Fibroblast of skin of back (primary cell): ENCODE measurements at places on chromosomes 6 and 20.
A peak's percentile ranks its signal among the peaks of the same experiment; 100 is the strongest.

DNA sequence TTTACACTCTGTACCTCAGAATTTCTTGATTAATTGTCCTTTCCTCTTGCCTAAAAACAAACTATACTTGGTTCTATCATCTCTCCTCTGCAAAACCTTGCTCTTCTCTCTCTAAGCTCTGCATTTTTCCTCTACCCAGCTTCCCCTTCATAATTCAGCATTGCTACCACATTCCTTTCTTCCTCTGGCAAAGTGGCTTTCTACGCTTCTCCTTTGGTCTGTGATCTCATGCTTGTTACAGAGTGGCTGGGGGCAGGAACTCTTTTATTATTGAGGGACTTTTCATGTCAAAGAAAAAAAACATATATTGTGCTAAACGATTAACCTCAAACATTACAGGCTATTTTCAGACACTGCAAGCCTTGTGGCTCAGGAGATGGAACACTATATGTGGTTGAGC lies 333.3 kb upstream of the KCNQ5 start:
- DNase-seq: peak; percentile 33

- peak; percentile 21 for DNase-seq
Measured at GRCh38 chr6:127481111-127481510, 21.9 kb upstream of the KIAA0408 start.

DNA sequence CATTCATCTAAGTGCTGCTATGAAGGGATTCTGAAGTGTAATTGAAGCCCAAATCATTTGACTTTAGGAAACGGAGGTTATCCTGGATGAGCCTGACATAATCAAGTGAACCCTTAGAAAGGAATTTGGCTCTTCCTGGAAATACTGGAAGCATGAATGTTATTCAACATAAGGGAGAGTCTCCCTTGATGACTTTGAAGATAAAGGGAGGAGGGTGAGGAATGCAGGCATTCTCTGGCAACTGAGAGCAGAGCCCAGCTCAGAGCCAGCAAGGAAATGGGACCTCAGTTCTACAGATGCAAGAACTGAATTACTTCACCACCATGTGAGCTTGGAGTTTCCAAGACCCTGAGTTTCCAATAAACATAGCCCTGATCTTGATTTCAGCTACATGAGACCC lies 168.2 kb downstream of the DLL1 start:
- DNase-seq: no peak

GRCh38 chr6:14807130-14807529 lies 438.7 kb upstream of the JARID2 start:
- no peak for DNase-seq

GRCh38 chr20:12762725-12763124 lies 246.0 kb upstream of the SPTLC3 start:
- peak; percentile 1 for DNase-seq

DNA sequence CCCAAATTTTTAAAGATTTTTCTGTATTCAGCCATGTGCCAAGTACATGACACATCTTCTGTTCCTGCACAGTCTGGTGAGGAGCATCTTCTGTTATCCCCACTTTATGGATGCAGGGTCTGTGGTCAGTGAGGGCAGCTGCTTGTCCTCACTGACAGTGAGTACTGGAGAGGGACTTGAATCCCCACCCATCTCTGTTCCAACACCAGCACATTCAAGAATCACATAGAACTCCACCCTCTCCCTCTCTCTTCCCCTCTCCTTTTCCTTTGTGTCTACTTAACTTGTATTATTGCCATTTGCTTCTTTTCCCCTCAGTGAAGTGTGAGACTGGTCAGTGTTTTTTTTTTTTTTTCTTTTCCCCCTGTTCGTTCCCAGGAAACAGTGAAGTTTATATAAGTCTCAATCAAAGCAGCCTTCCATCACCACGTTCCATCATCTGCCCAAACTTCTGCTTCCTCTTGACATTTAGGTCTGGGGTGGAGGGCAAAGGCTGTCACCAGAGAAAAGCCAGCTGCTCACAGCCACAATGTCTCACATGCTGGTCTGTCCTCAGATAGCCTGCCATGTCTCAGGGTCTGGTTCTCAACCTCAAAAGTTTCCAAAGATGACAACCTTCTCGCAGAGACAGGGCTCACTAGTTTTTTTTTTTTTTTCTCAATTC lies 110.0 kb upstream of the SSTR4 start:
- DNase-seq: no peak

- no peak for DNase-seq
Measured at GRCh38 chr6:44020148-44020547, 107.1 kb downstream of the MRPL14 start.

DNA sequence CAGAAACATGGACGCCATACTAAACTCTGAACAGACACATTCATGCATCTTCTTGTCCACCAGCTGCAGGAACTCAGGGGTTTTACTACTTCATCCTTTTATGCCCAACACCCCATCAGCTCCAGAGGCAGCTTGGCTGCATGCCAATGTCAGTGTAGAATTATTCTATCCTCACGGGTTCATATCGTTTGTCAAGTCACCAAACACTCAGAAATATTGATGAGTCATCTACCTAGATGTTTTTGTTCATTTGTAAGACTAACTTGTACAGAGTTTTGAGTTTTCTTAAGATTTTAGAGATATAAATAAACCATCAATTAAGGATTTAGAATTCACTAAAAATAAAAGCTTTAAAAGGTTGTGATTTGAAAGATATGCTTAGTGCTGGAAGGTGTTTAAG lies 590.7 kb upstream of the FLRT3 start:
- no peak for DNase-seq

GRCh38 chr20:50286174-50286511 lies 95.5 kb downstream of the CEBPB start:
- DNase-seq: no peak

DNA sequence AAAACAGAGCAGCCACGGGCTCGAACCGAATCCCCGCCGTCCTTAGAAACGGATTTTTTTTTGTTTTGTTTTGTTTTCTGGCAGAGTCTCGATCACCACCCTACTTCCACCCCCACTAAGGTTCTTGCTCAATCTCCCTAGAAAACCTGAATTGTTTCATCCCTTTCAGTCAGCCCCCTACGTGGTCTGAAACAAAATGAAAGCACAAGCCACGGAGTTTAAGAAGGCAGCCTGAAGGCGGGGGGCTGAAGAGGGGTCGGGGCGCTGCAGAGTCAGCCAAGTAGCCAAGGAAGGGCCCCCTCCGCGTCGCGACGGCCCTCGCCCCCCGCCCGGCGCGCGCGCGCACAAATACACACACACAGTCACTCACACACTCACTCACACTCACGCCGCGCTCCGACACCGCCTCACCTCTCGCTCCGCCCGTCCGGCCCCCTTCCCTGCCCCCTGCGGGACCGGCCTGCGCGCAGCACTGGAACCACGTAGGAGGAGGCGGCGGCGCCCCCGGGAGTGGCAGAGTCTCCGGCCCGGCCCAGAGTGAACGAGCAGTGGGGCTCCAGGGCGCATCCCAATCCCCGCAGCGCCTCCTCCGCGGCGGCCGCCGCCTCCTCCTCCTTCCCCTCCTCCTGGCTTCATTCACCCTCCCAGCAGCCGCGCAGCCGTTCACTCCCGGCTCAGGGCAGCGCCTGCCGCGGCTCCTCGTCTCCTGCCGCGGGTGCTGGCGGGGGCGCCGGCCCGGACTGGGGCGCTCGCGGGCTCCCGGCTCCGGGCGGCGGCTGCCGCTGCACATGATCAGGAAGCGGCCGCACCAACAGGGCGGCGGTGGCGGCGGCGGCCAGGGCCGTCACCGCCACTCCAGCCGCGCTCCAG lies 1.4 kb downstream of the ATXN1 start:
- peak; percentile 85 for DNase-seq

DNA sequence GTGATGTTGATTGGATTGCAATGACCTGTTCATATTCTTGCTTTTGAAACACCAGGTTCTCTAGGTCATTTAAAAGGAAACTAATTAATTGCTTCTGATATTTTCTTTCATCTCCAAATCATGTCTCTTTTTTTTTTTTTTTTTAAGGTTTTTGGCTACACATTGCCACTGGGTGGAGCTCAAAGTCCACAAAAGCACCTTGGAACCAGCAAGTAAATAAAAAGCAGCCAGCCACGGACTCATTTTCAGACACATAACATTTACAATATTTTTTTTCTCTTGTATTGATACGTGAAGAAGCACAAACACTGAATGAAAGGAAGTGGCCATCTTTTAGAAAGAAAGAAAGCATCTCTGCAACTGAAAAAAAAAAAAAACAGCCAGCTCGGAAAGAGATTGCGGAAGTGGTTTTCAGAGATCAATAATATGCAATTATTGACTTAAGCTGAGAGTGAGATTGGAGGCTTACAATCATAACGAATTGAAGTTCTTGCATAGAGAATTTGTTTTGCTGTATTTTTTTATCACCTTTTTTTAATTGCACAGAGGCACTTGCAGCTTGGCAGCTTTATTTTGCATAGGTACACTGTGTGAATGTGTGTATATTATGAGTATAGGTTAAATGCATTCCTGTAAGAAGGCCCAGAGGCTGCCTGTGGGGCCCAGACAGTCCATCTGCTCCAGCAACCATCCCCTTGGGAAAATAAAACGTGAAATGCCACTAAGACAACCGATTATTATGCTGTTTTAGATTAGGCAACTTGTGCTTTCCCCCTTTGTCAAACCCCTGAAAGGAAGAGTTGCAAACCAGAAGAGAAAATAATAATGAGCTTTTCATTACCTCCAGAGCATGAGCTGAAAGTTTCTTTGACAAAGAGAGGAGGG lies 28.2 kb downstream of the CGA start:
- peak; percentile 62 for DNase-seq

DNA sequence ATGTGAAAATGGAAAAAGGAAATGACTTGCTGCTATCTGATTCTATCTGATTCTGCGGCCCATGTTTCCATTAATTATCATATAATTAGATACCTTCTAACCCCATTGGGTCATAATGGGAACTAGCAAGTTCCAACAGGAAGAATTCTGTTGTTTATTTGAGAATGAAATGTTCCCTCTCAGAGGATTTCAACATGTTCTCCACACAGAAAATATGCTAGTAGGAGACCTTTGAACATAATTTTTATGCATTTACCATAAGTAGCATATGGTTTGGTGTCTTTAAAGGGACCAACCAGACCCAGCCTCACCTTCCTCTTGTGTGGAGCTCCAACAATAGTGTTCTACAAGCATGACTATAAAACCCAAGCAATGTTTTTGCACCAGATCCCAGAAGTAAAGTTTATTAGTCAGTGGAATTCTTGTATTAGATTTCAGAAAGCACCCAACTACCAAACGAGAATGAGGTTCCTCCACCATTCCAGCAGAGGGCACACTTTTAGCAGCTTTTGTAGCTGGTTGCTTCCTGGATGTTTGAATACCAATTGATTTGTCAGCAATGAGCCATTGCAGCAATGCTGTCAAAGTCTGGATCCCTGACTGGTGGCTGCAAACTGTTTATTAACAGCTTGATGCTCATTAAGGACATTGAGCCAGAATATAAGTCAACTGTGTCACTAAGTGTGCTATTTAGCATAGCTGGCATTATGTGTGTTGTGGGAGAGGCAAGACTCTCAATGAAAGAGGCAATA lies 143.6 kb upstream of the GJE1 start:
- peak; percentile 83 for DNase-seq

GRCh38 chr6:18016698-18017097 lies 29.3 kb upstream of the KIF13A start:
- DNase-seq: no peak

DNA sequence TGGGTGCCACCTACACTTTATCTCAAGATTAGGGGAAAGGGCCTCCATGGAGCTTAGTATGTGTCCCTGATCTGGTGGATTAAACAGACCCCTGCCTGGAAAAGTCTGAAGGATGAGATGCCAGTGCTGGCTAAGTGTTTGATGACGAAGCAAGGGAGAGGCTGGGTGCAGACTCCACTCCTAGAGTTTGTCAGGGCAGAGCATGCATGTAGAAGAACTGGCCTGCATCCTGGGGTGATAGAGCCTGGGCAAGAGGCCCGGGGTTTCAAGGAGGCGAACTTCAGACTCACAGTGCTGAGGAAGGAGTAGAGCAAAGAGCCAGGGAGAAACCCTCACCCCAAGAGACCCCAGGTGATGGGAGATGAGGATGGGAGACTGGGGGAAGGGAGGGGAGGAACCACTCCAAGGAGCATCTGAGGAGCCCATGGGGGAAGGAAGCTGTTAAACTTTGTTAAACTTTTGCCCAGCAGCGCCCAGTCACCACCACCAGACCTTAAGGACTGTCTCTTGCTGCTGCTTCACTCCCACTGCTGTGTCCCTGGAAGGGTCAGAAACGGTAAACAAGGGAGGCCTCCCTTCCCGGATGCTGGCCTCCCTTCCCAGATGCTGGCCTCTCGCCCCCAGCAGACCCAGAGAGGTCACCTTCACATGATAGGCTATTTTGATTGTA lies 61.6 kb downstream of the RPRD1B start:
- no peak for DNase-seq

- DNase-seq: no peak
Measured at GRCh38 chr20:47535088-47535487, 33.4 kb downstream of the NCOA3 start.

DNA sequence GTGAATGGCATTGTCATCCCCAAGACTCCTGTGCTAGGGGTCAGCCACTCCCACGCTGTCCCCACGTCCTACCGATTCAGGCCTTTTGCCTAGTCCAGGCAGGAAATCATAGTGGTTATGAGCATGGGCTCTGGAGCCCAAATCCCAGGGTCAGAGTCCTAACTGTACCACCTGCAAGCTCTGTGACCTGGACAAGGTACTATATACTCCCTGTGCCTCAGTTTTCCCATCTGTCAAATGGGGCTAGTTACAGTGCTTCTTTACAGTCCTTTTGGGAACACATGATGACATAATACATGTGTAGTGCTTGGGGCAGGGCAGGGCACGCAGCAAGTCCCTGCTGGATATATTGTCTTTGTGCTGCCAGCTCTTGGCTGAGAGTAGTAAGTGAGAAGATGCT lies 27.2 kb downstream of the EFCAB8 start:
- DNase-seq: no peak

DNA sequence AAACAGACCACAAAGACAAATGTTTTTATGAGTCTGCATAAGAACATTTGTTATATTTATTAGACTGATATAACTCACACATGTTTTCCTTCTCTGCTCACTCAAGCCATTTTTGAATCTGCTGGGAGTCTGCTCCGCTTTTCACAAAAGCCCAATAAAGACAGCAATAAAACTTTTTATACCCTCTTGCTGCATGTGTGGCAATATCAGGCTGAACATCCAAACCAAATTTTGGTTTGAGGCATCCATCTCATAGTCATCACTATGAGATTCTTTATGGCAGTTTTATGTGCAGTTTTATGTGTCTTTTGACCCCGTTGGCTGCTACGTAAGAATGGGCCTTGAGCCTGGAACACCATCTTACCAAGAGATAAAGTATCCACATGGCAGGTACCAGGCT lies 1276.8 kb upstream of the ADGRB3 start:
- DNase-seq: no peak

GRCh38 chr6:131065824-131066171 lies 2.8 kb upstream of the EPB41L2 start:
- no peak for DNase-seq

DNA sequence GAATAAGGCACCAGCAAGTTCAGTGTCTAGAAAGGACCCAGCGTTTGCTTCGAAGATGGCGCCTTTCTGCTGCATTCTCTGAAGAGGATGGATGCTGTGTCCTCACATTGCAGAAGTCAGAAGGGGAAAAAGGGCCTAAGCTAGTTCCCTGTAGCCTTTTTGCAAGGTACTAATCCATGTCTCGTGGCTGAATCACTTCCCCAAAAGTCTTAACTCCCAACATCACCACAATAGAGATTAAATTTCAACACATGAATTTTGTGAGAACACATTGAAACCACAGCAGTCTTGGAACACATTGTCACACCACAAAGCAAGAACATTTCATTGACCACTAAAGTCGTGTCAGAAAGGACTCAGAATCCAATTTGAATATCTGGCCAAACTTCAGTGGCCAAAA lies 42.1 kb downstream of the KLHL31 start:
- DNase-seq: peak; percentile 26

- DNase-seq: no peak
Measured at GRCh38 chr20:34300256-34300806, 2.8 kb downstream of the AHCY start.
